Upper lobe of right lung (tissue), 1 donor: ENCODE measurements at places on chromosomes 6 and 20. TPM values are rescaled to one million over a fixed set of nuclear protein-coding genes. Genes with fewer than 3 reads are reported as not detected.

The ZSCAN9 gene
- total RNA-seq: 13.5 TPM

The NAPB gene
- total RNA-seq: 10.8 TPM

The TNF gene
- 2.4 TPM for total RNA-seq

The MUC22 gene
- not detected for total RNA-seq

The PIM1 gene
- total RNA-seq: 55.3 TPM

The CLDN20 gene
- total RNA-seq: not detected

The UQCC2 gene
- total RNA-seq: 40.6 TPM

The SLC17A1 gene
- total RNA-seq: not detected

DNA sequence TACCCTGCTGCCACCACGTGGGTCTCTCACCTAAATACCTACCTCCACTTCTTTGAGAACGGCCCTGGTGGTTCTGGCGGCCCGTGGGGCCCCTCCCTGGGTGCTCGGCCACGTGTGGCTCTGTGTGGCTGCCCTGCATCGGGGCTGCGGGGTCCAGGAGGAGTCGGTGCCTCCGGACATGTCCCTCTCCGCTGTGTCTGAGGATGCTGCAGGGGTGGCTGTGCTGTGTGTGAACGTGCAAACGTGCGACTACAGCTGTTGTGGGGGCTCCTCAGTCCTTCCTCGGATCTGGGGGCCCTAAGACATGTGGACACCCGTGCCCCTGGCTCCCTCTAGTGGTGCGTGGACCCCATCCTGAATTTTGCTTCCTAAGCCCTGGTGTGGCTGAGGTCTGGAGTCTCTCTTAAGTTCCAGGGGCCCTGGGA lies 691.8 kb downstream of the QKI start:
- no peak for DNase-seq
- H3K4me1 ChIP-seq: peaks cover 8% of the 10 kb centered on the region
- no peaks in the 10 kb centered on the region for H3K36me3 ChIP-seq
- no peak overlapping the region for H3K4me3 ChIP-seq
- H3K27me3 ChIP-seq: no peaks in the 10 kb centered on the region

GRCh38 chr20:12057778-12058177 lies 140.1 kb downstream of the BTBD3 start:
- peaks cover 2% of the 10 kb centered on the region for H3K4me1 ChIP-seq
- no peak overlapping the region for H3K27ac ChIP-seq
- no peaks in the 10 kb centered on the region for H3K36me3 ChIP-seq
- H3K4me3 ChIP-seq: no peak overlapping the region
- DNase-seq: no peak
- no peaks in the 10 kb centered on the region for H3K27me3 ChIP-seq

DNA sequence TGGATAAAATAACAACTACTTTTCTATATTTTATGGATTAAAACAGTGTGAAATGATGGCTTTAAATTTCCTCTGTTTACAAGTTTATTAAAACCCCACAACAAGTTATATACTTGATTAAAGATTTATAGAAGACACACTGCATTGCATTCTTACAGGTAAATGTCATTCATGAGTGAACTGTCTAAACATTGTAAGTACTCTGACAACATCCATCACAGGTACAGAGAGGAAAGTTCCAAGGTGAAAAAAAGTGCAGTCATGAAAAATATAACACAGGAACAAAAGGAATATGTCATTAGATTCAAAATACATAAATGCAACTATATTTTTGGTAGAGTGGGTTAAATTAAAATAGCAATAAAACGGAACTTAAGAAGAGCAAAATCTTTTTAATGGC lies 156.9 kb downstream of the KHDRBS2 start:
- no peaks in the 10 kb centered on the region for H3K4me1 ChIP-seq
- H3K36me3 ChIP-seq: no peaks in the 10 kb centered on the region
- no peak for DNase-seq
- H3K27me3 ChIP-seq: no peaks in the 10 kb centered on the region
- H3K27ac ChIP-seq: no peak overlapping the region

DNA sequence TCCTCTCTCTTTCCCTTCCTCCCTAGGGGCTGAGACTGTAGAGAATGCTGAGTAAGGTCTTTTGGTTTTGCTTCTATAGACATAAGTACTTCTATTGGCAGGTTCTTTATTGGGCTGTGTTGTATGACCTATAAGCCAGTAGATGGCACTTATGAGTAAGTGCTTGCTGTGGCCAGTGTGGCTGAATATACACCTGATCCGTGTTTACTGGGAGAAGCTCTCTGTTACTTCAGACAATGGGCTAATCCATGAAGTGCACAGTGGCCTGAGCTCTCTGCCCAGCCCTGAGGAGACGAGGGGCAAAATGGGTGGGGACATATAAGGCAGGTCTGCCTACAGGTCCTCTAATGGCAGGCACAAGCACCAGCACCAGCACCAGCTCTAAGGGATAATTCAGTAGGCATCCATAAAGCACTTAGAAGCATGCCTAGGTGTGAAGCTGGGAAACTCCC lies 610.3 kb downstream of the RNF144B start:
- H3K4me3 ChIP-seq: no peak overlapping the region
- no peak overlapping the region for H3K27ac ChIP-seq
- DNase-seq: no peak
- H3K36me3 ChIP-seq: no peaks in the 10 kb centered on the region

DNA sequence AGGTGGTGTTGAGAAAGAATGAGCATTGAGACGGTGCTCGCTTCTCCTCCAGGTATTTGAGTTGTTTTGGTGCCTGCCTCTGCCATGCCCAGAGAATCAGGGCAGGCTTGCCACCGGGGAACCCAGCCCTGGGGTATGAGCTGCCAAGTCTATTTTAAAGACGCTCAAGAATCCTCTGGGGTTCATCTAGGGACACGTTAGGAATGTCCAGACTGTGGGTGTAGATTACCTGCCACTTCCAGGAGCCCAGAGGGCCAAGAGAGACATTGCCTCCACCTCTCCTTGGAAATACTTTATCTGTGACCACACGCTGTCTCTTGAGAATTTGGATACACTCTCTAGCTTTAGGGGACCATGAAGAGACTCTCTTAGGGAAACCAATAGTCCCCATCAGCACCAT lies 28.3 kb downstream of the SAYSD1 start:
- no peaks in the 10 kb centered on the region for H3K36me3 ChIP-seq
- no peak overlapping the region for H3K27ac ChIP-seq
- H3K4me3 ChIP-seq: no peak overlapping the region
- no peak for DNase-seq
- H3K27me3 ChIP-seq: no peaks in the 10 kb centered on the region

DNA sequence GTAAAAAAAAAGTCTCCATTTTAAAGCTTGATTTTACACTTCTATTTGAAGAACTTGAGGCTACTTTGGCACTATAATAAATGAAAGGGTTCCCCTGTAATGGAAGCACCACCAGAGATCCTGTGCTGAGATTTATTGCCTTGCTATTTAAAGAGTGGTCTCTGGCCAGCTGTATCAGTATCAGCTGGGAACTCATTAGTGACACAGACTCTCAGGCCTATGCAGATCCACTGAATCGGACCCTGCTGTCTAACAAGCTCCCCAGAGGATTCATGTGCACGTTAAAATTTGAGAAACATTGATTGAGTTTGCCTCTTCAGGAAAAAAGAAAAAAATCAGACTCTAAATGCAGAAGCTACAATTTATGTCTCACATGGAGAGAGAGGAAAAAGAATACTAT lies 299.9 kb upstream of the BMP2 start:
- DNase-seq: no peak
- H3K36me3 ChIP-seq: no peaks in the 10 kb centered on the region
- no peak overlapping the region for H3K4me3 ChIP-seq
- no peak overlapping the region for H3K27ac ChIP-seq

DNA sequence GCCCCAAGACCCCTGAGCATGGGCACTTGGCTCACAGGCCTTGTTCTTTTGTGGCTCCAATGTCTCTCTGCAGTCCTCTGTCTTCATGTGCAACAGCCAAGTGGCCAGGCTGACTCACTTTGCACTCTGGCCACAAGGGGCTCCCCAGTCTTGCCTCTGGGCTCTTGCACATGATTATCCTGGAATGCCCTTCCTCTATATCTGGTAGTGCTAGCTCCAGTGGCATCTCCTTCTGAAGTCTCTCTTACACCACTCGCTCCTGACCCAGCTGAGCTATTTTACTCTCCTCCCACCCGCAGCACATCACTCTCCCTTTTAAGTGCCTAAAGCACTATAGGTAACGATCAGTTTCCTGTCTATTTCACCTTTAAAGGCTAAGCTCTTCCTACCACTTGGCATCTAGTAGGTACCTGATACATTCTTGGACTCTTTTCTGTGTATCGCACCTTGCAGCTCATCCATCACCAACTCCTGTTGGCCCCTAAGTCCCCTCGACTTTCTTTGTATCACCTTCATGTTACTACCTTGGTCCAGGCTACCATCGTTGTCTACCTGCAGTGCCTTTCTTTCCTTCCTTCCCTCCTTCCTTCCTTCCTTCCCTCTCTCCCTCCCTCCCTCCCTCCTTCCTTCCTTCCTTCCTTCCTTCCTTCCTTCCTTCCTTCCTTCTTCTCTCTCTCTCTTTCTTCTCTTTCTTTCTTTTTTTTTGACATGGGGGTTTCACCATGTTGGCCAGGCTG lies 211.9 kb upstream of the RNF24 start:
- DNase-seq: no peak
- peaks cover 6% of the 10 kb centered on the region for H3K27me3 ChIP-seq
- no peaks in the 10 kb centered on the region for H3K4me1 ChIP-seq
- no peak overlapping the region for H3K27ac ChIP-seq

DNA sequence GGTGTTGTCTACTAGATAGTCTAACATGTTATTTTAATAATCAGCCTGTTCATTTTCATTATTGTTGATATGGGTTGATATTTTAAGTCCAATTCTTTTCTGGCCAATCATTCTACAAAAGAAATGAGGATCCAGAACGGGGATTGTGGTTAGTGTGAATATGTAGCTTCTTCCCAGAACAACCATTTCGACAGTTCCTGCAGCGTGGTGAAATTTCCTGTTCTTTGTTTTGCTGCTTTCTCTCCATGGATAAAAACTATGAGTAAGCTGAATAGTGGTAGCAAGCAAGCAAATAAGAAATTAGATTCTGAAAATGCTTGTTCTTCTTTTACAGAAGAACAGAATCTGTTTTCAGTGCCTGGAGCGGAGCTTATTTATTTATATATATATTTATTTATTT lies 65.5 kb upstream of the F13A1 start:
- no peaks in the 10 kb centered on the region for H3K27me3 ChIP-seq
- DNase-seq: no peak
- H3K27ac ChIP-seq: no peak overlapping the region
- H3K4me3 ChIP-seq: no peak overlapping the region
- no peaks in the 10 kb centered on the region for H3K36me3 ChIP-seq
- H3K4me1 ChIP-seq: no peaks in the 10 kb centered on the region

DNA sequence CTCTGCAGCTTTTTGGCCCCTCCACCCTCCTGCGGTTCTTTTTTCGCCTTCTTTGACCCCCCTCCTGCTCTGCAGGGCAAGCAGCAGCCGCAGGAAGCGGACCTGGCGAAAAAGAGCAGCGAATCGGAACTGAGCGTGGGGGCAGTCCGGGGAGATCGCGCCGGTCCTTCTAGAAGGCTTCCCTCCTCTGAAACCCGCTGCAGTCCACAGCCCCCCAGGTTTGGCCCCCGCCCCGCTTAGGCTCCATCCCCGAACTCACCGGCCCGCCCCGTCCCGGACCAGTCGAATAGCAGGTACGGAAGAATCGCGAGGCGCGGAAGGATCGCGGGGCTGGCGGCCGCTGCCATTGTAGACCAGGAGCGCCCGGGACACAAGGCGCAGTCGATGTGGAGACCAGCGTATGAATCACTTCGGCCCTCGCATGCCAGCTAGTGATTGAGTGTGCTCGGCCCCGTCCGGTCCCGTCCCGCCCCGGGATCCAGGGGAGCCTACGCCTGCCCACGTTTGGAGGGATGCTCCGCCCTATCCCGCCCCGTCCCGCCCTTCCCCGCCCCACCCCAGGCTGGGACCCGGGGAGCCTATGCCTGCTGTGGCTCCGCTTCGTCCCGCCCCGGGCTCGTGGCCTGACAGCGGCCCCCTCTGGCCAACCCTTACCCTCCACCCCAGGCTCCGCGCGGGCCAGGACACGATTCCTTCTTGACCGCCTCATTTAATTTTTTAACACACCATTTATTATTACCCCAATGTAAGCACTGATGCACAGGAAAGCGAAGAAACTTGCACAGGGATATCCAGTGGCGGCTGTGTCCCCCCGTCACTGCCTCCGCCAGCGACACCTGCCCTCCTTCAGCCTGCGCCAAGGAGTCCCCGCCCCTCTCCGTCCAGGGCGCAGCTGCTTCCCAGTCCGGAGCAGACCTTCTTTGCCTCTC lies at the start of gene ULBP3:
Gene ULBP3, minus strand, starts transcription at position 402 of the 929 bp plus-strand sequence. Its CDS starts 55 bp downstream, at position 347.
- no peaks in the 10 kb centered on the region for H3K36me3 ChIP-seq
- H3K27ac ChIP-seq: peak within 1 kb of the TSS; percentile 34
- H3K4me3 ChIP-seq: peak within 1 kb of the TSS; percentile 63

GRCh38 chr6:113755449-113756289 lies 101.5 kb upstream of the MARCKS start:
- H3K27ac ChIP-seq: no peak overlapping the region
- no peak for DNase-seq
- no peak overlapping the region for H3K4me3 ChIP-seq
- no peaks in the 10 kb centered on the region for H3K4me1 ChIP-seq

DNA sequence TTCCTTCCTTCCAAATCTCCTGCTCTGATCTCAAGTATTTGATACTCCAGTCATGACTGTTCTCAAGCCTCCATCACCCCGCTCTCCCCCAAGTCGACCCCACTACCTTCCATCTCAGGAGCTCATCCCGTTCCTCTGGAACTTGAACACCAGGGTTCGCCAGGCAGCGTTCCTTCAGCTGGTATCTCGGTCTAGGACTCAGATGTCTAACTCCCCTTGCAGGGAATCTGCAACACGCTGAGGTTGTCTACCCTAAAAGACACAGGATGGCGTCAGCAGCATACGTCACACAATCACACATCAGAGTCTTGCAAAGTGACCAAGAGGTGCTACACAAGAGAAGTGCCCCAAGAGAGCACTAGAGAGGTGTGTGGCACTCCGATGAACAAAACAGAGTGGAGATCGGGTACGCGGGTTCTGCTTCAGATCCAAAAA lies 706 bp downstream of the ZNF184 start:
- peaks cover 21% of the 10 kb centered on the region for H3K36me3 ChIP-seq
- H3K27me3 ChIP-seq: no peaks in the 10 kb centered on the region
- peak overlapping the region; percentile 85 for H3K4me3 ChIP-seq
- H3K27ac ChIP-seq: peak overlapping the region; percentile 93
- peaks cover 18% of the 10 kb centered on the region for H3K4me1 ChIP-seq
- no peak for DNase-seq

GRCh38 chr6:163151212-163151611 lies 263.3 kb upstream of the QKI start:
- no peaks in the 10 kb centered on the region for H3K36me3 ChIP-seq
- no peak overlapping the region for H3K27ac ChIP-seq
- no peak for DNase-seq
- H3K4me1 ChIP-seq: no peaks in the 10 kb centered on the region

DNA sequence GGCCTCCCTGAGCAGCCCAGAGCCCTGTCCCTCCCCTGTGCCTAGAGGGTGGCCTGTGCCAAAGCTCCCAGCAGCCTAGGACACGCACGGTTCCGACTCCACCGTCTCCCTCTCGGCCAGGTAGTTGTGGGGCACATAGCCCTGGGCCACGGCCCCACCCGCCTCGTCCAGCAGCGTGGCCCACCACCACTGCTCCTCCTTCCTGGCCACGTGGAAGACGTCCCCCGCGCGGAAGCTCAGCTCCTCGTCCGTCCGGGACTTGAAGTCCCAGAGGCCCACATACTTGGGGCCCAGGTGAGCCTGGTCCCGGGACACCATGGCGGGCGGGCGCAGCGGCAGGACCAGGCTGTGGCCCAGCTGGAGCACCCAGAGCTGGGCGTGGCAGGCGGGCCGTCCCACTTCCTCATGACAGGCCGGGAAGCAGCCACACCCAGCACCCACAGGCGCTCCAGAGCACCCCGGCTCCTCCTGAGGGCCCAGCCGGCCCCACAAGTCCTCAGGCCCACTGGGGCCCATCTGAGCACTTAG lies at the start of gene PTK6:
Gene PTK6, minus strand, starts transcription at position 380 of the 528 bp plus-strand sequence. Its CDS starts 62 bp downstream, at position 318.
- peak; percentile 93 for DNase-seq
- no peaks in the 10 kb centered on the region for H3K27me3 ChIP-seq
- peak within 1 kb of the TSS; percentile 51 for H3K4me3 ChIP-seq
- H3K27ac ChIP-seq: peak within 1 kb of the TSS; percentile 87
- no peaks in the 10 kb centered on the region for H3K36me3 ChIP-seq
- peaks cover 20% of the 10 kb centered on the region for H3K4me1 ChIP-seq
